Activated CD4-positive, alpha-beta T cell treated with anti-CD3 and anti-CD28 coated beads for 4 hours (primary cell): ENCODE measurements at places on chromosomes 2 and 18.

GRCh38 chr2:233051241-233052149 lies 8.6 kb upstream of the INPP5D start:
- no peak for DNase-seq

GRCh38 chr18:55844382-55844781 lies 256.4 kb upstream of the TCF4 start:
- DNase-seq, result no peak

DNA sequence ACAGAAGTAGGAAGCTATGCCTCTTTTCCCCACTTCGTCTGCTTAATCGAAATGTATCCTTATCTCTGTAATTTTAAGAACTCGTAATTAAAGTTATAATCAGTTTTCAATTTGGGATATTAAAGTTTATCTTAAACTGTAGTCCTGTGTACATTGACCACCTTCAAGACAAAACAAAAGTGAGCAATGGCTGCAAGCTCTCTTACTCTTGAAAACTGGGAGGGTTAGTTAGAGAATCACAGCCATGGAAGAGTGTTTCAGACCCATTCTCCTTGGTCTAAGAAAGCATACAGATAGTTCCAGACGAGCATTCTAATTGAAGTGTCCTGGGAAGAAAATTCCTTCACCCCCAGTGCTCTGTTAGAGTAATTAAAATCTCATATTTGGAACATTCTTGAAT lies 2.0 kb downstream of the KCMF1 start:
- DNase-seq, result no peak

DNA sequence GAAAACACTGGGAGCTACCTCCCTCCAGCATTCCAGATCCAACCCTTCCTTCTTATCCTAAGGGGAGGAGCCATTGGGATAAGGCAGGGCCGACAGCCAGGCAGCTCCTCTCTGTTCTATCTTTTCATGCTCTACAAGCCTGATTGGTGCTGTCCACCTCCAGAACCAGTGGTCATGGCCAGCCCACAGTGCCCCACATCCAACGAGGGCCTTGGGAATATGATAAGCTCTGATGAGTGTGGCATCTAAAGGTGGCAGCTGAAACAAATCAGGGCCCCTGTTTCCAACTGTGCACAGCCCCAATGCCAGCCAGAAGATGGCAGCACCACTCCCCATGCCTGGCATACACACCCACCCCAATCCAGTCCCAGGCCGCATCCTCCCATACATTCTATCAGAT lies 329.3 kb downstream of the C1D start:
- DNase-seq, result no peak

DNA sequence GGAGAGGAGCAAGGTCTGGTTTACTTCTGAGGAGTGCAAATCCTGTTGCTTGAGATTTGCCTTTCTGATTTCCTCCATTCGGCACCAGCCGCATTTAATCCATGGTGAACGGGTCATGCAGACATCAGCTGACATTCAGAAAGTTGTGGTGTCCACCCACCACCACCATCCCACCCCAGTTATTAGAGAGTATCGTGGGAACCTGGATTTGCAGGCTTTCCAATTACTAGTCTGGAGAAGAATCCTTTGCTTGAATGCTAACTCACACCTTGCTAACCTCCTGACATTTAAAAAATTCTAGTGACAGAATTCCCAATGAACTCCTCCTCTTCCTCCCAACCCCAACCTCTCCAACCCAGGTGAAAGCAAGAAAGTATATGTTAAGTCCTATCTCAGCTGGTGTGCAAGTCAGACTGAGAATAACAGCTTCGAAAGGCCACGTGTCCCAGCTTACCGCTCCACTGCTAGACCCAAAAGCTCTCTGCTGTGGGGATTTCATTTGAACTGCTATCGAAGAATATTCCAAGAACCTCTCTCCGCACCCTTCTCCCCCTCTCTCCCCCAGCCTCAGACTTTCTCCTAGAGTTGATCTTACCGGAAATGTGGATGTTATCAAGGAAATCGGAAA lies 17.7 kb downstream of the BCL11A start:
- no peak for DNase-seq

DNA sequence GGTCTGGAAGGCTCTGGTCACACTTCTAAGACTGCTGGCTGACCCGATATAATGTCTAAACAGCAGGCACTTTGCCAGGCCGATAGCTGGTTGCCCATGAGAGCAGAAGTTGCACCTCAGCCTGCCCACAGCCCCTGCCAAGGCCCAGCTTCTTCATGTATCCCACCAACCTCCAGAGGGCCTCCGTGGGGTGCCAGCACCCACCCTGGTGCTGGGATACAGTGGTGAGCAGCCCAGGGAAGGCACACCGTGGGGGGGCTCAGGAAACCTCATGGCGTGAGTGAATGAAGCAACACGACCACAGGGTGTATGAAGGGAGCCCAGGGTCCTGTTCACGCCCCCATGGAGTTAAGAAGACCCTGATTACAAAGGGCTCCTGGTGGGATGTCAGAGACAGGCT lies 16.2 kb upstream of the GLI2 start:
- no peak for DNase-seq

GRCh38 chr2:172428832-172429210 lies 1.4 kb downstream of the ITGA6 start:
- no peak for DNase-seq

DNA sequence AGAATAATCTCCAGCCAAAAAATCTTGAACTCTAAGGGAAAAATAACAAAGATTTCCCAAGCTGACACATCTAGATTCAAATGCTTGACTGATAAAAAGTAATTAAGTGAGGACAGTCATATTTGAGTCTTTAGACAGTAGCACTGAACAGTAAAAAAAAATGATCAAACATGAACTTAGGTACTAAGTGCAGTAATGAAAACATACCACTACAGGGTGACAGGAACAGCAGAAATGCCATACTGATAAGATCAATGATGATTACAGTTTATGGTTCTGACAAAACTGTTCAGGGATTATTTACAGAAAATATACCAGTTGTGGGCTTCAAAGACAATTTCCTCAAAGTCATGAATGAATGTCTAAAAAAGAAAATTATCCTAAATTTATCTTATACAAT lies 80.3 kb downstream of the OSBPL1A start:
- no peak for DNase-seq

DNA sequence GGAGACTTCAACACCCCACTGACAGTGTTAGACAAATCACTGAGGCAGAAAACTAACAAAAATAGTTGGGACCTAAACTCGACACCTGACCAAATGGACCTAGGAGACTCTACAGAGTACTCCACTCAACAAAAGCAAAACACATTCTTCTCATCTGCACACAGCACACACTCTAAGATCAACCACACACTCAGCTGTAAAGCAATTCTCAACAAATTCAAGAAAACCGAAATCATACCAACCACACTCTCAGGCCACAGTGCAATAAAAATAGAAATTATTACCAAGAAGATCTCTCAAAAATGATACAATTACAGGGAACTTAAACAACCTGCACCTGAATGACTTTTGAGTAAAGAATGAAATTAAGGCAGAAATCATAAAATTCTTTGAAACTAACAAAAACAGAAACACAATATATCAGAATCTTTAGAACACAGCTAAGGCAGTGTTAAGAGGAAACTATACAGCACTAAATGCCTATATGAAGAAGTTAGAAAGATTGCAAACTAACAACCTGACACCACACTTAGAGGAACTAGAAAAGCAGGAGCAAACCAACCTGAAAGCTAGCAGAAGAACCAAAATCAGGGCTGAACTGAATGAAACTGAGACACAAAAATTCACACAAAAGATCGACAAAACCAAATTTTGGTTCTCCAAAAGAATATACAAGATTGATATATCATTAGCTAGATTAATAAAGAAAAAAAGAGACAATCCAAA lies 46.3 kb downstream of the RTTN start:
- DNase-seq, result no peak
